Activated CD4-positive, alpha-beta memory T cell treated with anti-CD3 and anti-CD28 coated beads, Interleukin-2, amount 10 ng/mL, durations not matched to agents 7 days and 5 days (primary cell): ENCODE measurements at places on chromosomes 1 and 21. TPM values are rescaled to one million over a fixed set of nuclear protein-coding genes. Genes with fewer than 3 reads are reported as not detected.

GRCh38 chr1:65949230-65949626 lies 156.5 kb downstream of the PDE4B start:
- no peaks in the 10 kb centered on the region for H3K4me1 ChIP-seq
- H3K27me3 ChIP-seq = peaks cover 4% of the 10 kb centered on the region
- H3K27ac ChIP-seq = no peak overlapping the region
- H3K36me3 ChIP-seq = no peaks in the 10 kb centered on the region

Gene S100A14
- total RNA-seq = not detected

Gene FDPS
- 350 TPM for total RNA-seq

DNA sequence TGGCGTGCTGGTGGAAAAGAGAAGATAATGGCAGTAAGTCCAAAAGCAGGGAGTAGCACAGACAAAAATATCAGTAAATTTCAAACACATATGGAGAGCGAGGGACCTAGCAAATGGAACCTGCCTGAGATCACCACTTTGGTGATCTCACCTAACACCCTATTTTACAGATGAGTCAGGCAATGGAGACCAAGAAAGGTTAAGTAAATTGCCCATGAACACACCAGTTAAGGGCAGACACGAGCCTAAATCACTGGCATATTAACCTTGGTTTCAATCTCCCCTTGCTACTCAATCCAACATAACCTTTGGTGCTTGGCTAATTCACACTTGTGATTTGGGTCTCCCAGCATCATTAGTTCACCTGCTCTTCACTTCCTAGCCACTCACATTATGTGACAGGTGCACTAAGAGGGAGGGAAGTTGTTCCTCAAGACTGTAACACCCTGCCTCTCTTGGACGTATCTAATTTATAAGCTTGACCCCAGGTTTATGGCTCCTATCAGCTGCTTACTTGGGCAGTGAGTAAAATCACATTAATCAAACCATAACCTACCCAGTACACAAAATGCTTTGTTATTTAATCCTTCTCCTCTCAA lies 11.5 kb downstream of the ZNF697 start:
- no peak overlapping the region for H3K27ac ChIP-seq
- no peak overlapping the region for H3K4me3 ChIP-seq
- peaks cover 40% of the 10 kb centered on the region for H3K27me3 ChIP-seq
- H3K36me3 ChIP-seq = no peaks in the 10 kb centered on the region
- DNase-seq = no peak
- H3K4me1 ChIP-seq = peaks cover 1% of the 10 kb centered on the region

Gene CD1D
- total RNA-seq = not detected

Gene CTTNBP2NL
- 3.4 TPM for total RNA-seq

Gene OR2T33
- not detected for total RNA-seq

GRCh38 chr1:26734501-26735058 lies 38.8 kb downstream of the ARID1A start:
- no peak overlapping the region for H3K4me3 ChIP-seq
- no peak for DNase-seq
- no peaks in the 10 kb centered on the region for H3K27me3 ChIP-seq
- peaks cover 57% of the 10 kb centered on the region for H3K4me1 ChIP-seq
- H3K36me3 ChIP-seq = peaks cover 71% of the 10 kb centered on the region
- H3K27ac ChIP-seq = peak overlapping the region; percentile 50

Gene RORC
- total RNA-seq = 25.8 TPM

DNA sequence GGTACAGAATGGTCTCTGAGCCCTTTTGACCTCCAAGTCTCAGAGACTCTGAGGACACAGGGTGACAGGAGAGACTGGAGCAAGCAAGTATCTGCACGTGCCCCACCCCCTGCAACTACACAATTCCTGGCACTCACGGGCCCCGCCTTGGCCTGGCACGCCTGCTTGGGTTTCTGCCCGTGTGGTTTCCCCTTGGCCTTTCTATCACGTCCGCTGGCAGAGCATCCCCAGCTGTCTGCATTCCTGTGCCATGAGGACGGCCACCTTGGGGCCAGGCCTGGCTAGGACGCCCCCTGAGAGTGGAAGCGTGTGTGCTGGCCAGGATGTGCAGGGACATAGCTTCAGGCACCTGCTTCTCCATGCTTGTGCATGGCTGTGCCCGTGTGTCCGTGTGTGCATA lies 14.3 kb upstream of the EDN2 start:
- no peak overlapping the region for H3K4me3 ChIP-seq
- peaks cover 12% of the 10 kb centered on the region for H3K27me3 ChIP-seq
- no peak overlapping the region for H3K27ac ChIP-seq
- H3K4me1 ChIP-seq = peaks cover 3% of the 10 kb centered on the region
- no peak for DNase-seq
- no peaks in the 10 kb centered on the region for H3K36me3 ChIP-seq

- no peak for DNase-seq
- peaks cover 14% of the 10 kb centered on the region for H3K4me1 ChIP-seq
- peaks cover 30% of the 10 kb centered on the region for H3K36me3 ChIP-seq
- H3K27ac ChIP-seq = no peak overlapping the region
Measured at GRCh38 chr21:36232641-36233040, 76.0 kb downstream of the DOP1B start.

Gene CORT
- total RNA-seq = 0.50 TPM

DNA sequence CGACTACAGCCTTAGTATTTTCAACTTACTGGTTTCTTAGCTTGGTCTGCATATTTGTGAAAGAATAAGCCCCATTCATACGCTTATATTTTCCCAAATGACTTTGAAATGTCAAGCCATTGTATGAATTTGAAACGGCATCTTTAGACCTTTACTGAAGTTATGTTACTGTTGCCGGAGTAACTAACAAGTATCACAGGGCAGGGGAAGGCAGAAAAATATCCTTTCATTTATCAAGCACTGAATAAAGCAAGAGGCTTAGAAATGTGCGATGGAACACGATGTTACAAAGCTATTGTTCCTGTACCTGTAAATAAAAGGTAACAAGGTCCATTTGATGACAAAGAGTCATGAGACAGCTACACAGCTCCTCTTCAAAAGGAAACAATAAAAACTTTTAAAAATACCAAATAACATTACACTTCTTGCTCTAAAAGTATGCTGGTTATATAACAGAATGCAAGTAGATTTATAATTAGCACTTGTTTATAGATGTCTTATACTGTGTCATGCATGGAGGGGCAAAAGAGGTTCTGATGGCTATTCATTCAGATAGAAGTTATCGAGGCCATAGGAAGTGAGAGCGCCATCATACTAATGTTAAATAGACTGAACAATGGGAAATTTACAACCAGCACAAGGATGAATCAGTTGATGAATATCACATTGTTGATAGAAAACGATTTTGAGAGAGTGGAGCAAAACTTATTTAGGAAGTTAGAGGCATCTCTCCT lies 322.6 kb downstream of the RGS7 start:
- no peak overlapping the region for H3K27ac ChIP-seq
- no peaks in the 10 kb centered on the region for H3K27me3 ChIP-seq
- no peak overlapping the region for H3K4me3 ChIP-seq

Gene TRNP1
- total RNA-seq = not detected

- no peaks in the 10 kb centered on the region for H3K27me3 ChIP-seq
- H3K4me3 ChIP-seq = no peak overlapping the region
- no peak overlapping the region for H3K27ac ChIP-seq
- no peak for DNase-seq
- H3K4me1 ChIP-seq = peaks cover 21% of the 10 kb centered on the region
- H3K36me3 ChIP-seq = peaks cover 3% of the 10 kb centered on the region
Measured at GRCh38 chr1:243798726-243799125, 51.3 kb downstream of the AKT3 start.

DNA sequence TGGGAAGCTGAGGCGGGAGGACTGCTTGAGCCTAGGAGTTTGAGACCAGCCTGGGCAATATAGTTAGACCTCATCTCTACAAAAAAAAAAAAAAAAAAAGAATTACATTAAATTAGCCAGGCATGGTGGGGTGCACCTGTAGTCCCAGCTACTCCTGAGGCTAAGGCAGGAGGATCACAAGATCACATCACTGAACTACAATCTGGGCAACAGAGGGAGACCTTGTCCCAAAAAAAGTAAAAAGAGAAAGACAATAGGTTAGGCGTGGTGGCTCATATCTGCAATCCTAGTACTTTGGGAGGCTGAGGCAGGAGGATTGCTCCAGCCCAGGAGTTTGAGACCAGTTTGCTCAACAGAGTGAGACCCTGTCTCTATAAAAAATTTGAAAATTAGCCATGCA lies 130.3 kb downstream of the TIAM1 start:
- no peak overlapping the region for H3K4me3 ChIP-seq
- DNase-seq = no peak
- peaks cover 26% of the 10 kb centered on the region for H3K36me3 ChIP-seq
- no peaks in the 10 kb centered on the region for H3K27me3 ChIP-seq
- H3K4me1 ChIP-seq = no peaks in the 10 kb centered on the region

DNA sequence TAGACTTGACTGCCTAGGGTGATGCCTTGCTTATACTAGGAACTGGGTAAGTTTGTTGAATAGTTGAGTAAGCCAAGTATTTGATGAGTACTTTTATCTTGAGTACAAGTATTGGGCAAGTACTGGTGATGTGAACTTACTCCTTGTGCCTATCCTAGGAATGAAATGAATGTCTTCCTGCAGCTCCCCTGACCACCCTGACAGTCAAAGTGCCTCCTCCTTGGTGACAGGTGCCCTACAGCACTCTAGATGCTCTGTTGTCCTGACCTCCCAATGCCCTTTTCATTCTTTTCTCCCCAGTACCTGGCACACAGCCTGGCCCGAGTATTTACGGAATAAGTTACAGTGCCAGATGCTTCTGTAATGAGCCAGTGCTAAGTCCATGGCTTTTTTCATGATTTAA lies 25.5 kb downstream of the PCSK9 start:
- no peak overlapping the region for H3K27ac ChIP-seq
- H3K36me3 ChIP-seq = peaks cover 23% of the 10 kb centered on the region
- no peak for DNase-seq
- H3K27me3 ChIP-seq = no peaks in the 10 kb centered on the region
- no peak overlapping the region for H3K4me3 ChIP-seq

- no peak overlapping the region for H3K4me3 ChIP-seq
- H3K27ac ChIP-seq = no peak overlapping the region
- no peaks in the 10 kb centered on the region for H3K36me3 ChIP-seq
- H3K27me3 ChIP-seq = no peaks in the 10 kb centered on the region
- no peaks in the 10 kb centered on the region for H3K4me1 ChIP-seq
Measured at GRCh38 chr1:188872376-188872775, 1605.3 kb downstream of the BRINP3 start.

DNA sequence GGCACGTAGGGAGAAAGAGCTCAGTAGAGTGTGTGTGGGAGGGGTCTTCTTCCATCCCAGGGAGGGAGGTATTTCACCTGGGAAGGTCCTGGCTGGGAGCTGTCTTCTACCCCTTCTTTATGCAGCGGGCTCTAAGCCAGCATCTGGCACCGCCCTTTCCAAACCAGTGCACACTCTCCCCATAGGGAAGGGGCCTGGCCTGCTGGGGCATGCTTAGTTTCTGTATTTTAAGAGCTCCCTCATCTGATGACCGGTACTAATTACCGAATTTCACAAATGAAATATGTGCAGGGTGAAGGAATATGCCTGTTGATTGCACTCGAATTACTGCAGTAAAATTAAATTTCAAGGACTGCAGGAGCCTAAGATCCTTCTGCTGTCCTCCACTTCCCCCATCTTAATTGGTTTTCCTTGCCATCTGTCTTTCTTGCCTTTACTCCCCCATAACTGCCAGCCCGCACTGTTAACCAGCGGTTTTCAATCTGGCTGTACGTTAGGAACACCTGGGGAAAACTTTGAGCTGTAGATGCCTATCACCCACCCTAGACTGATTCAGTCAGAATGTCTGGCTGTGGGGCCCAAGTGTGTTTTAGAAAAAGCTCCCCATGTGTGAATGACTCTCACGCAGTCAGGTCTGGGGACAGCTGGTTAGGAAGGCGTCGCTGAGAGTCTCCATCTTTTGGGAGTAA lies 20.1 kb downstream of the GALNT2 start:
- H3K4me1 ChIP-seq = peaks cover 32% of the 10 kb centered on the region
- no peaks in the 10 kb centered on the region for H3K27me3 ChIP-seq
- H3K27ac ChIP-seq = no peak overlapping the region
- peaks cover 24% of the 10 kb centered on the region for H3K36me3 ChIP-seq
- no peak overlapping the region for H3K4me3 ChIP-seq

- DNase-seq = no peak
- H3K27ac ChIP-seq = no peak overlapping the region
- peaks cover 16% of the 10 kb centered on the region for H3K4me1 ChIP-seq
Measured at GRCh38 chr1:24491577-24492360, 10.9 kb upstream of the RCAN3 start.

DNA sequence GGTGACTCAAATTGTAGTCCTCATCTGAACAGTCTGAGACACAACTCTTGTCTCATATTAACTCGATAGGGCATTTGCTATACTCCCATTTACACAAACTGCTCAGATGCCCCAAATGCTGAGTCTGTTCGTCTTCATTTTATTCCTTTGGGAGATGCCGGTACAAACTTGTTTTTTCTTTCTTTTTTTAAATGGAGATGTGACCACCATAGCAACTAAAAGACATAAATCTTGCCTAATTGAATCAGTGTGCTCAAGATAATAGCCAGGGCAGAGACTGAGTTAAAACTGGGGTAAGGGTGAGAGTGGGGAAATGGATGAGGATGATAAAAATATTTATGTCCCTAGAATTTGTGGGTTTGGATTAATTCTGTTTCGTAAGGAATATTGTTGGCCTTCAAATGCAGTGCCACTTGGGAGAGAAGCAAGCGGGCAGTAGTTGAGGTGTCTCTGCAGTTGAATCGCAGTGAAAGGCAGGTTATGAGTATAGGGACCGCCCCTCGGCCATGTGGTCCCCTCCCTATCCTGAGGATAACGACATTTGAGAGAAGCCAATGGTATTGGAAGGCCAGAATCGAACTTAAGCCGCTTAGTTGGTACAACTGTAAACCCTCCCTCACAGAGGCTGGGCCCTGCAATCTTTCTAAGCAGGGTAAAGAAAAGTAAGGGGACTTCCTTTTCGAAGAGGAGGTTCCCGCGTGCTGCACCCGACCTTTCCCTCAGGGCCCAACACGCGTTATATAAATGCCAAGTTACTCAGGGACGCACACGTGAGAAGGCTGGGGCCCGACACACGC lies 859 bp upstream of the LRRC8B start:
- peaks cover 13% of the 10 kb centered on the region for H3K36me3 ChIP-seq
- no peak overlapping the region for H3K4me3 ChIP-seq
- peaks cover 23% of the 10 kb centered on the region for H3K4me1 ChIP-seq
- H3K27me3 ChIP-seq = no peaks in the 10 kb centered on the region
- DNase-seq = peak; percentile 65
- H3K27ac ChIP-seq = peak overlapping the region; percentile 93

DNA sequence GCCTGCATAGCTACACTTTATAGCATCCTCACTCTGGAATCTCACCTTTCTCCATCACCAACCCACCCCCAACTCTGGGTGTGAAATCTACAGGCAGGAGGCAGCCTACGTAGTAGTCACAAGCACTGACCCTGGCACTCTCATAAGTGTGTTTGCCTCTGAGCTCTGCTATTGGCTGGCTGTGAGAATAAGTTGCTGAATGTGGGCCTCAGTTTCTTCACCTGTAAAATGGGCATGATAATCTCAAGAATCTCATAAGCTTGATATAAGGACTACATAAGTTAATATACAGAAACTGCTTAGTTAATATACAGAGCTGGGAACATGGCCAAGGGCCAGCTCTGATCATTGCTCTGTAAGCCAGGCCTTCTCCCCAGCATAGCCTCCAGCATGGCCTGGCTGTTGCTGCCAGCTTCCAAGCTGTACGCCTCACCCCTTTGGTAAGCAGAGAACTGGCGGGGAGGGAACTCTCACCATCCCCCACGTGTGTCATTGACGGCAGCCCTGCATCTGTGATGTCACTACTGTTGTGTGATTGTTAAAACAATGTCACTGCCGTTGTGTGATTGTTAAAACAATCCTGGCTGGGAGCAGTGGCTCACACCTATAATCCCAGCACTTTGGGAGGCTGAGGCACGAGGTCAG lies 53.3 kb downstream of the SYF2 start:
- no peak overlapping the region for H3K4me3 ChIP-seq
- H3K27ac ChIP-seq = no peak overlapping the region
- peaks cover 3% of the 10 kb centered on the region for H3K36me3 ChIP-seq
- H3K27me3 ChIP-seq = peaks cover 8% of the 10 kb centered on the region
- DNase-seq = no peak
- H3K4me1 ChIP-seq = no peaks in the 10 kb centered on the region

Gene VTCN1
- total RNA-seq = not detected
